Naive thymus-derived CD4-positive, alpha-beta T cell (primary cell): ENCODE measurements at places on chromosomes 12 and 14.
A peak's percentile ranks its signal among the peaks of the same experiment; 100 is the strongest.

- no peak for DNase-seq
These were observed 28.2 kb downstream of the GALNT16 start for GRCh38 chr14:69288011-69288771.

GRCh38 chr14:91284791-91285548 lies 40.5 kb upstream of the GPR68 start:
- DNase-seq, result no peak

GRCh38 chr12:6471989-6472360 lies 1.5 kb upstream of the VAMP1 start:
- DNase-seq, result no peak

DNA sequence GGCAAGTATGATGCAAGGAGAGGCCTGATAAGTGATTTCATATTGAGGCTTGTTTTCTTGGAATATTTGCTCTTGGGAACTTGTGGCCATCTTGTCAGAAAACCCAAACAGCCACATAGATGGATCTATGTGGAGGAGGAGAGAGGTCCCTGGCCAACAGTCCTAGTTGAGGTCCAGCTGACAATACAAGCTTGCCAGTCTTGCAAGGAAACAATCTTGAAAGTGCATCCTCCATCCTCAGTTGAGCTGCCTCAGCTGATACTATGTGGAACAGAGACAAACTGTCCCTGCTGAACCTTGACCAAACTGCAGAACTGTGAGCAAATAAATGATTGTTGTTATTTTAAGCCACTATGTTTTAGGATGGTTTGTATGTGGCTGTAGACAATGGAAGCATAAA lies 146.4 kb downstream of the TMX1 start:
- DNase-seq, result no peak

DNA sequence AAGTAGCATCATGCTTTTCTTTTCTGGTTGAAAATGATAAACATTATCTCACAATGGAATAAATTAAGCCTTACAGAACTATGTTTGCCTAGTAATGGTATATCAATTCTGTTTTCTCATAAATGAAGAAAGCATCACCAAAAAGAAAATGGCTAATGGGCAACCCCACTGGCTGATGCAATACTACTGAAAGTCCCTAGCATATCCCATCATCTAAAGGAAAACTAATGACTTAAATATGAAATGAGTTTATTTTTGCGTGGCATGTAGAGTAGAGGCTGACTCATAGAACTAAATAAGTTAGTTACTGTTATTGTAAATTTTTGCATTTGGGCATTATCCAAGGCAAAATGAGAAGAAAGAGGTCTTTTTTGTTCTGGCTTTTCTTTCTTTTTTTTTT lies 1156.3 kb upstream of the SEL1L start:
- DNase-seq, result no peak

- no peak for DNase-seq
These were observed 75.4 kb upstream of the PWP1 start for GRCh38 chr12:107610021-107610859.

GRCh38 chr12:130070126-130070611 lies 92.1 kb upstream of the FZD10 start:
- no peak for DNase-seq

DNA sequence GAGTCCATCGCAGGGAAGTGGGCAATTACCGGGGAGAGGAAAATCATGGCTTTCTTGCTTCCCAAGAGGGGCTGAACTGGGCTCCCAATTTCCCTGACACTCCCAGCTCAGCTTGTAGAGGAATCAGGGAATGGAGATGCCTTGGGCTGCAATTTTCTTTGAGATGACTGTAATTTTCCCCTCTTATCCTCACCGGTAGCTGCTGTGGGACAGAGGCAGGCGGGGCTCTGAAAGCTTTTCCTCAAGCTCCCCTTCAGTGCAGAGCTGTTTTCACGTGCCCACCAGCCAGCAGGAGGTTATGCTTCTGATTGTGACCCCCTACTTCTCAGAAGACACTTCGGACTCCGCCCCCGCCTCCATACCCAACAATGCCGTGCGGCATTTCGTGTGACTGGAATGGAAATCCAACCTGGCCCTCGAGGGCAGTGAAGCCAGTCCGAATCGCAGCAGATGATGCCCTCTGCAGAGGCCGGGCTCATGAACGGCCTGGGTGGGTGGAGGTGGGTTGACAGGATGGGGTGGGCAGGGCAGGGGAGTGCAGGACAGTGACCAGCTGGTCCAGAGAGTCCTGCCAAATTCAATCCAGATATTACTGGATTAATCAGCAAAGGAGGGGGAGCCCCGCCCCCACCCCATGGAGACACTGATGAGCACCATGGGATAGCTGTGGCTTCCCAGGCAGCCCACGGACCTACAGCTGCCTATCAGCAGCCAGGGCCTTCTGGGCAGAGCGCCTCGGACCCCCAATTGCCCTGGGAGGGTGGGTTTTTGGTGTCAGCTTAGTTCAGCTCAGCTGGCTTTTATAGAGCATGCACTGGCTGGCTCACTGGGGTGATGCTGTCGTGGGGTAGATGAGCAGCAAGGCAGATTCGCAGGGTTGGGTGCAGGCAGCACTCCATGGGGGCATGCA lies 37.6 kb downstream of the RTL1 start:
- no peak for DNase-seq

GRCh38 chr14:75877292-75877691 lies 104.5 kb downstream of the TGFB3 start:
- no peak for DNase-seq

GRCh38 chr12:113461666-113462065 lies 10.0 kb downstream of the LHX5 start:
- no peak for DNase-seq

DNA sequence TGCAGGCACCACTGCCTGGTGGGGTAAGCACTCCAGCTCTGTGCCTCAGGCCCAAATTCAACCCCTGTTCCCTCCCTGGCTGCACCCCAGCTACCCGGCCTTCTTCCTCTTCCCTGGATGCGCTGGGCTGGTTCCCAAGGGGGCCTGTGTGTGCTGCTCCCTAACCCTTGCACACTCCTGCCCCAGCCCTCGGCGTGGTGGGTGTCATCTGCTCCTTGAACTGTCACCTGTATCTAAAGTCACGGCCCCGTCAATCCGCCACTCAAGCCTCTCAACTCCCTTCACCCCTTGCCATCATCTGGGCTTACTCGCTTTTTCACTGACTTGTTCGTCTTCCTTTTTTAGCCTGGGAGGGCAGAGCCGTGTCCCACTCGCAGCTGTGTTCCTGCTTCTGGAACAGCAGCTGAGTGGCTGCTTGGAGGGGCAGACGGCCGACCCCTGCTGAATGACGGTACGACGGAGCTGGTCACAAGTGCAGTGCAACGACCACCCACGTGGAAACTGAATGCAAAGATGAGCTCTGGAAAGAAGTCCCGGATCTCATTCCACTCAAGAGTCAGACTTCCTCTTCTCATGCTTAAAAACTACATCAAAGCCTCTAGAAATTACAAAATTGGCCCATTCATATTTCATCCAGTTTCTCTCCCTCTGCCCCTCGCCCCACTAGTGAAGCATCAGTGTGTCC lies 138.9 kb downstream of the PIWIL1 start:
- no peak for DNase-seq

DNA sequence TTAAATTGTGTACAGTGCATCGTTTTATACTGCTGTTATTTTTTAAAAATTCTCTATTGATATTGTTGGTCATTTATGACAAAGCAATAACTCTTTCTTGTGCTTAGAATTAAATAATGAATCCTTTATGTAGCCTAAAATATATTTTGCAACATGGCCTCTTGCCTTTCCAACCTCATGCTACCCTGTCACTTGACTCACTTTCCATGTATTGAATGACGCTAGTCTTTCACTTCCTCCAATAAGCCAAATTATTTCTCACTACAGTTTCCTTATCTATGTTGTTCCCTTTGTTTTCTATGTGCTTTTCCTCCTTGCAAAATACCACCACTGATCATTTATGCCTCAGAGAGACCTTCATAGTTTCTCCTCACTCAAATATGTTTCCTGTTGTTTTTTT lies 16.3 kb upstream of the EPYC start:
- DNase-seq, result no peak

DNA sequence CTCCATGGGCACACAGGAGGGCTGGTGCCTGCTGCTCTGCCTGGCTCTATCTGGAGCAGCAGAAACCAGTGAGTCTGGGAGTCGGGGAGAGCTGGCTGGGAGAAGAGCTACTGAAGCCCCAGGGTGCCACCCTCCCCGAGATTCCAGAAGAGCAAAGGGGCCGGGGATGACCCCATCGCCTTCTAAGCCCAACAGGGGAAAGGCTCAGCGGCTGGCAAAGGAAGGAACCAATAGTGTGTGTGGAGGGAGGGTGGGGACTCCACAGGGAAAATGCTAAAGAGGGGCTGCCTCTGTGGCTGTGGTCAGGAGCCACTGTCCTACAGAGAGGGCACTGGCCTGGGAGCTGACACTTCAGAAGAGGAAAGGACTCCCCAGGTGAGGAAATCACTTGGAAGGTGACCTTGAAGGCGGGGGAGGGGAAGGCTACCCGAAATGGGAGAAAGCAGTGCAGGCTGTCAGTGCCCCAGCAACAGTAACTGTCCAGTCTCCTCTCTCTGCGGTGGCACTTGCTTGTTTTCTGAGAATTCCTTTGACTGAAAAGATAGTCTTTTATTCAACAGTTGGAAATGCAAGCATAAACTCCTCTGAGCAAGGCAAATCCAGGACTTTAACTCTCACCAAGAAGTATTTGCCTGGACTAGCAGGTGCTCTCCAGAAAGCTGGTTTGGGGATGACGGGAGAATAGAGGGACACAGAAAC lies 552 bp downstream of the TAPBPL start:
- DNase-seq, result no peak

DNA sequence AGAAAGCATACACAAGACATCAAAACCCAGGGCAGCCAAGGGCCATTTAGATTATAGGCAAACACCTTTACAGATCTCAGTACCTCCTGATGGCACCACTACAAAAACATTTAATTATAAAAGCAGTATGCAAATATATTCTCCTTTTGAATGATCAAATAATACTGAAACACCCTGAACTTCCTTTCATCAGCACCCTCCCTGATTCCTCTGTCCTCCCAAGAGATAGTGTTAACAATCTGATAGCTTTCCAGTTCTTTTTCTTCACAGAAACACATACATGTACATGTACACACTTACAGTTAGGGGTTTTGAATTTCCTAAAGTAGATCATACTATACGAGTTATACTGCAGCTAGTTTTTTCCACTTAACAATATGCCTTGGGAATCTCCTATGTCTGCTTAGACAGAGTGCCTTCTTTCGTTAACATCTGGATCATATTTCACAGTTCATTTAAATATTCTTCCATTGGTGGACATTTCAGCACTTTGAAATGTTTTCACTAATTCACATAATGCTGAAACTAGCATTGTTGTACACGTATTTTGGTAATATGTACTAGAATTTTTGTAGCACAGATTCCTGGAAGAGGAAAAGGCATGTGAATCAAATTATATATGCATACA lies 35.2 kb downstream of the TDG start:
- no peak for DNase-seq

DNA sequence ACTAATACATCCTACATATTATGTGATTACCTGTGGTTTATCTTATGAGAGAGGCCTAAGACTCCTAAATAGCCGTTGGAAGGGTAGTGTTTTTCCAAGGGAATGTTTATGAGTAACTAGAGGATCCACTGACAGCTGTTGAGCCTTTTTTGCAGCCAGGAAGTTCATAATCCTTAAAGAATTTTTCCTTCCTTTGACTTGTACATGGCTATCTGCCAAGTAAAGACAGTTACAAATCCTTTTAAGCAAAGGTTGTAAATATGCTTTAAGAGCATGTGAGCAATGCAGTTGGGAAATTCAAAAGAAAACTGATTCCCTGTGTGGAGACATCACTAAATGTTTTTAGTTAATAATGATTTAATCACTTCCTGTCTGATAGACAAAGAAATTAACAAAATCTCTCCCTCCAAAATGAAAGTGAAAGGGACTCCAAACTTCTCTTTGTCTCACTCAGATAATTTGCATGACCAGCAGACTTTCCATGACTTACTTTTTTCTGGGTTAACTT lies 333.8 kb downstream of the PDZRN4 start:
- DNase-seq, result no peak

DNA sequence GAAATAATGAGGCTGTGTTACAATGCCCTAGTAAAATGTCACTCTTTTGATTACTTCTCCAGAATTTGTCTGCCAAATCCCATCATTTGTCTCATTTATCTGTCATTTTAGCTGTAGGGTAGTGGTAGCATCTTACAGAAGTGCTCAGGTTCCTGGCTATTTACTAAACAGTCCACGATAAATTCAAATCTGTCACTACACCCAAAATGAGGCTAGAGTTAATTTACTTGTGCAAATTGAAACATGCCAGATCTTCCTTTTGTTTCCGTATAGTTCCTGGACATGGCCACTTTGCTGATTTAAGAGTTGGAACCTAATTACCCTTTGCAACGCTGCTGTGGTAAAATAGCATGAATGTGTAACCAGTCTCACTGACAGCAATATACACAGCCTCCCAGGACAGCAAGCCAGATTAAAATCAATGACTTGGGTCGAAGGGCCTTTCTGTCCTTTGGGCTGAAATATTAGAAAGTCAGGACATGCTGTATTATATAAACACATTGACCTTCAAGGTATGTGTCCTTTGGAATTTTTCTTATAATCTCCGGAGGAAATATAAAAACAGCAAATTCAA lies 485.4 kb downstream of the MDGA2 start:
- no peak for DNase-seq

DNA sequence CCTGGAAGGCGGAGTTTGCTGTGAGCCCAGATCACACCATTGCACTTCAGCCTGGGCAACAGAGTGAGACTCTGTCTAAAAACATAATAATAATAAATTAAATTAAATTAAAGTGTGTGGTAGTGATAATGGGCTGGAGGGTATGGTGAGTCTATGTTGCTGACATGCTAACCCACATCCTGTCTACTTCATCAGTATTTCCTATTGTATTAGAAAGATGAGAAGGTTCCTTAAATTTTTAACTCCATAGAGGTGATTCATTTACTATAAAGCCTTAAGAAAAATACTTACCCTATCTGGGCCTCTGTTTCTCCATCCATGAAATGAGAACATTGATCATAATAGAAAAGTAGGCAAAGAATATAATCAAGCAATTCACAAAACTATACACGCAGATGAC lies 280.5 kb downstream of the FBXL14 start:
- no peak for DNase-seq

GRCh38 chr12:10753059-10753458 lies 29.9 kb upstream of the YBX3 start:
- DNase-seq, result no peak

GRCh38 chr12:77120156-77121085 lies 55.1 kb upstream of the E2F7 start:
- no peak for DNase-seq

GRCh38 chr12:24470050-24470449 lies 478.9 kb downstream of the BCAT1 start:
- DNase-seq, result no peak

GRCh38 chr14:23517650-23518326 lies 33.8 kb downstream of the ZFHX2 start:
- DNase-seq, result no peak

DNA sequence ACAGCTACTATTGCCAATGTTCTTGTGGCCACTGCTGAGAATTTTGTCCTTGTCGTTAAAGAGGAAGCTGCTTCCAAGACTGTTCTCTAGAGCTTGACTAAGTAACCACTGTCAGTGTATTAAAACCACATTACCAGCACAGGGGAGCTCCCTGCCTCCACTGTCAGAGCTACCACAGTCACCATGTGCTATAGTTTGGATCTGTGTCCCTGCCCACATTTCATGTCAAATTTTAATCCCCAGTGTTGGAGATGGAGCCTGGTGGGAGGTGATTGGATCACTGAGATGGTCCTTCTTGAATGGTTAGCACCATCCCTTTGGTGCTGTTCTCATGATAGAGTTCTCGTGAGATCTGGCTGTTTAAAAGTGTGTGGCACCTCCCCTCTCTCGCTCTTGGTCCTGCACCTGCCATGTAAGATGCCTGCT lies 23.2 kb upstream of the RAP1B start:
- peak; percentile 52 for DNase-seq

GRCh38 chr14:20116748-20117147 lies 6.2 kb downstream of the OR4K17 start:
- DNase-seq, result no peak
